ENCODE measurements at places on chromosomes 4 and X.
A peak's percentile ranks its signal among the peaks of the same experiment; 100 is the strongest.

- DNase-seq = no peak
Measured at GRCh38 chr4:81606166-81606565, 134.5 kb upstream of the RASGEF1B start.

- no peak for DNase-seq
Measured at GRCh38 chr4:118390121-118390520, 37.3 kb upstream of the PRSS12 start.

- no peak for DNase-seq
Measured at GRCh38 chrX:9493936-9494335, 29.1 kb downstream of the TBL1X start.

DNA sequence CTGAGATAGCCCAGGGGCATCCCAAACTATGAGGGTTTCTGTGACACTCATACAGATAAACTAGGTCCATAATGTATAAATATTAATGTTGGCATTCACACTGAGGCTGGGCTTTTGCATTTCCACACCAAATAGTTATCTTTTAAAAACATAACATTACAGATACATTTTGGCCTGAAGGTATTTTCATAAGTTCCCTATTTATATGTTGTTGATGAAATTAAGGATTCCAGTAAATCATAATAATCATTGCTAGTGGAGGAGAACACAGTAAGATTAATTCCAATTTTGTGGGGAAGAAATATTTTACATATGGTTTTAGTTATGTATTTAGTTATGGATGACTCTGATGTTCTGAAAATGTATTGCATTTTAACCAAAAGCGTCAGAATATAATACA is 479.6 kb downstream of the CCSER1 start:
- DNase-seq = peak; percentile 65

GRCh38 chr4:155887847-155888570 is 15.5 kb upstream of the TDO2 start:
- no peak for DNase-seq

DNA sequence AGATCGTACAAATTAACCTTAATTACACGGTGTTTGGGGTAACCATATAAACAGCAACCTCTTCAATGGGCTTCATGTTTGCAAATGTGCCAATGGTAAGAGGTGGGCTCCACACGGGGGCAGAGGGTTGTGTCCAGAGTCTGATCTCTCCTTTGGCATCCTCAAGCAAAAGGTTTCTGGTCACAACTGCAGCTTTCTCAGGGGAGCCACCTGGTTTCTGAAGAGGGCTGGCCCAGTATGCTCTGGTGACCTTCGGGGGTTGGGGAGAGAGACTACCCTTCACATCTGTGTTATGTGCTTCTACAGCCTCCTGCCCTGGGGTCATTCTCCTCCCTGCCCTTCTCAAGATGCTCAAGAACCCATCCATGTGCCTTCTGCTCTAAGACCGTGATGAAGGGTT is 259.6 kb downstream of the CRLF2 start:
- DNase-seq = no peak

- no peak for DNase-seq
Measured at GRCh38 chrX:40496728-40497127, 84.0 kb upstream of the ATP6AP2 start.

DNA sequence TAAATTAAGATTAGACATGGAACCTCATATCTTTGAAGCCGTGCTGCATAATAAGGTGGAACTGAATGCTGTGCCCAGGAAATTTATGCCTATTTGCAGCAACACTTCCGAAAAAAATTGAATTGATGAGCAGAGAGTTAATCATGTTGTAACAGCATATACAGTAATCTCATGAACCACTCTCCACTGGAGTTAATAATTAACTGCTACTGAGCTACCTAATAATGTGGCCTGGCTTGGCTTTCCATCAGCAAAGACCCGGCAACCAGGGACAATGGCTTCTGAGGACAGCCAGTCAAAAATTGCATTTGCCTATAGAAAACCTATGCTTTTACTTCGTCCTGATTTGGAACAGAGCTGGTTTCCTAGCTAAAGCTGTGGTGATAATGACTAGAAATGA is 63.8 kb upstream of the GATB start:
- DNase-seq = no peak

DNA sequence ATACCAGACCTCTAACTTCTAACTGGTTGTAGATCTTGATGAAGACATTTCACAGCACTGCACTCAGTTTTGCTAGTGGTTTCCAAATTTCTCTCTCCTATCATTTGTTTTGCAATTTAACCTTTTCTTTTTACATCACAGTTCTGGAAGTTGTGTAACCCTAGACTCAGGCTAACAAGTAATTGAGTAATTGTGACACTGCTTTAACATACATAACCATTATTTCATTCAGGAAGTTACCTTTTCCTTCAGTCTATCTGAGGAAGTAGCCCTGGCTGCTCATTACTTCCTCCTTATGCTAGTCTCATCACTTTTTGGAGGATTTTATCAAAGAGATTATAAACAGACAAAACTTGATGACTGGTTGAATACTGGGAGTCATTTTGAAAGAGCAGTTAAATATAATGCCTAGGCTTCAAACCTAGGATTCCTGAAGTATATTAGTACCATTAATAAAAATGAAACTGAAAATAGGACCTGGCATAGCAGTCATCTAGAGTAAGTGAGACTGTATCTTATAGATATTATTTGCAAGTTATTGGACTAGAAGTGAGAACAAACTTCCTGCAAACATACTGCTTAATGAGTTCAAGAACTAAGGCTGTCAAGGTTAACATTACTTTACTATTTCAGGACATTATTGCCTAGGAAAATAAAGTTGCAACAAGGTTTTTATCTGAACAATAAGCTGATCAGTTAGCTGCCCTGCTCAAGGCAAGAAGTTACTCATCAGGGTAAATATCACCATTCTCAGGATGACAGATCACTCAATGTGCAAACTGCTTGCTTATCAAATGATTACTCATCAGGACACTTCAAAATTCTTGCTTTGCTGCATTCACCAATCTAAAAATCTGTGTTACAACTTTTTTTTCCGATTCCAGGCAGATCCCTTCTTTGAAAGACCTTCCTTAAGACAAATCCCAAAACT is 25.6 kb upstream of the TEX13C start:
- no peak for DNase-seq

DNA sequence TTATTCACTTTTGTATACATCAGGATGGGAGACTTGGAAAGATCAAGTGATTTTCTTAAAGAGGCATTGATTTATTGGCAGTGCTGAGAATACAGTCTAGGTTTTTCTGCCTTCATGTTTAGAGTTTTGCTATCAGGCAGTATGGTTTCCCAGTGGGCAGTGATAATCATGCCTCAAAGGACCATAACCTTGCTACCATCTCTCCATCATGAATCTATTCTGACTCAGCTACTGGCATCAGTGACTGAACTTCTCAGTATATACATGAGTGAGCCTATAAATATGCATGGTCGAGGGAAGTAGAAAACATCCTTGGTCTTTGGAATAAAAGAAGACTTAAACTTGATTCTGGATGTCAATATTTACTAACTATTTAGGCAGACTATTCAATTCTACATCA is 562.0 kb upstream of the AADAT start:
- no peak for DNase-seq

DNA sequence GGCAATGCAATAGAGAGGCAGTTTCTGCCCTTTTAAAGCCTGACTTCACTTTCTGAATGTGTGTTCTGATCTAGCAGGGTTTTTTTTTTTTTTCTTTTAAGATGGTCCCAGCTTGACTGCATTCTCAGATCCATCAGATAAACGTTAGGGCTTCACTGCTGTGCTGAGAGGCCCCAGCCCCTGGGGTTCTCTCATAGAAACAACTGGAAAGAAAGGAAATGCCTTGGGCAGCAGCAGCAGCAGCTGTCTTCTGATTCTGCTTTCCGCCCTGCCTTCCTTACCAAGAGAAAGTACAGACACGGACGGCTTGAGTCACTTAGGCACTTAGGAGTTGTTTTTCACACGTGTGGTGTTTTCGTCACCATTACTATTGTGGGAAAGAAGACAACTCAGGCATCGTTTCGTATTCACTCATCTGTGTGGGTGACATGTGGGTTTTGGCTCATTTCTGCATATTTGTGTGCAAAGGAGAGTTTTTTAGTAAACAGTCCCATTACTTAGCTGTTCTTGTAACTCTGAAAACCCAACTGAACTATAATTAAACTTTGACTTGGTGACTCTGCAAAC is 172.0 kb downstream of the PTTG2 start:
- peak; percentile 81 for DNase-seq

DNA sequence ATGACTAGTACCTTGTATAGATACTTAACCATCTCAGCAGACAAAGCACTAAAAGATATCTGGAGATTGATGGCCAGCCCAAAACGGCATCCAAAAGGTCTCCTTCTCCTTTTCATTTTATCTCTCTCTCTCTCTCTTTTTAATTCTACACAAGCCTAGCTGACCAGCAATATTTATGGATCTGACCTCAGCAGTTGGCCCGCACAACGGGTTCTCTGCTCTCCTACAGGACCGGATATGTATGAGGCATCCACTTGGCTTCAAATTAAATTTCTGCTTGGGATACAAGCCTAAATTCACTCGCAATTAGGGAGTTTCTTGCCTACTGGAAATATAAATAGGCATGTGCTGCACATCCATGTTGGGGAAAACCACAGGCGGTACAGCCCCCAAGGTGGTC is 22.5 kb upstream of the CT55 start:
- DNase-seq = no peak

DNA sequence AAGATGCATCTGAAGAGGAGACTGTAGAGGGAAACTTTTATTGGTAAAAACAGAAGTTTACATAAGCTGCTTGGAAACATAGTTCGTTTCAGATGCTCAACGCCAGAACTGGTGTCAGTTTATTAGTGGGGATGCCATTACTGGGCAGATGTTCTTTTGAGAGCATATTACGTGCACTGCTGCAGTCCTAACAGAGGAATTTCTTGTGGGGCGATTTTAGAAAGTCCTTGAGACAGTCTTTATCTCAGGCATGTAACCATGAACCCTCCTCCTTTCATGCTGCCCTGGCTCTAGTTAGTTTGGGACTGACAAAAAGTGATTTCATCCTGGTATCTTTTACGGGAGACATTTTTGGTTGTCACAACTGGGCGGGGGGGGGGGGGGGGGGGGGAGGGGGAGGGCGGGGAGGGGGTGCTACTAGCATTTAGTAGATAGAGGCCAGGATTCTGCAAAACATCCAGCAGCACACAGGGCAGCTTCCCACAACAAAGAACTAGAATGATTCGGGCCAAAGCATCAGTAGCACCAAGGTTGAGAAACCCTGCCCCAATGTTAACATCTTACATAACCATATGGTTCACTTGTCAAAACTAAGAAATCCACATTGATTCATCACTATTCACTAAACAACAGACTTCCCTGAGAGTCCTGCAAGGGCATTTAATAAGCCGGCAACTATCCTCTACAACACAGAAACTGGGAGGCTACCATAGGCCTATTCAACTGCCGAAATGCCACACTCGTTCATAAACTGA is 118.6 kb upstream of the FTHL17 start:
- no peak for DNase-seq

DNA sequence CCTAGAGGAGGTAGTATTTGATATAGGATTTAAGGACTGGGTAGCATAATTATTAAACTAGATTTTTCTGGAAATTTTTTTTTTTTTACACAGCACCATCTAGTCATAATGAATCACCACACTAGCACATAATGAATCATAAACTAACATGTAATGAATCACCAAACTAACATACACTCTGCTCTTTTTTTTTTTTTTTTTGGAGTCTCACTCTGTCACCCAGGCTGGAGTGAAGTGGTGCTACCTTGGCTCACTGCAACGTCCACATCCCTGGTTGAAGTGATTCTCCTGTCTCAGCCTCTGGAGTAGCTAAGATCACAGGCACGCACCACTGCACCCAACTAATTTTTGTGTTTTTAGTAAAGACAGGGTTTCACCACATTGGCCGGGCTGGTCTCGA is 92.5 kb downstream of the FAM13A start:
- DNase-seq = no peak

DNA sequence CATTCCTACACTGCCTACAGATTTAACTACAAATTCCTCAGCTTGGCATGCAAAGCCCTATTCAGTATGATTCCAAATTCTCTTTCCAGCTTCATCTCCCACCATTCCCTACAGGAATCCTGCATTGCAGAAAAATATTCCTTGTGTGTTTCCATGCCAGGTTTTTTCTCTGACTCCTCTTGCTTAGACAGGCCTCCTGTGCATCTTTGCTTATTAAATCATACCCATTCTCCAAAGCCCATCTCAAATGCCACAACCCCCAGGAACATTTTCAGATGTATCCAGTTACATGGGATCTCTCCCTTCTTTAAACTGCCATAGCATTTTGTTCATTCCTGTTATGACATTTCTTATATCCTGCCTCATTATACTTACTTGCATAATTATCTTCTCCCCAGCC is 106.4 kb upstream of the GRIA3 start:
- DNase-seq = peak; percentile 28

DNA sequence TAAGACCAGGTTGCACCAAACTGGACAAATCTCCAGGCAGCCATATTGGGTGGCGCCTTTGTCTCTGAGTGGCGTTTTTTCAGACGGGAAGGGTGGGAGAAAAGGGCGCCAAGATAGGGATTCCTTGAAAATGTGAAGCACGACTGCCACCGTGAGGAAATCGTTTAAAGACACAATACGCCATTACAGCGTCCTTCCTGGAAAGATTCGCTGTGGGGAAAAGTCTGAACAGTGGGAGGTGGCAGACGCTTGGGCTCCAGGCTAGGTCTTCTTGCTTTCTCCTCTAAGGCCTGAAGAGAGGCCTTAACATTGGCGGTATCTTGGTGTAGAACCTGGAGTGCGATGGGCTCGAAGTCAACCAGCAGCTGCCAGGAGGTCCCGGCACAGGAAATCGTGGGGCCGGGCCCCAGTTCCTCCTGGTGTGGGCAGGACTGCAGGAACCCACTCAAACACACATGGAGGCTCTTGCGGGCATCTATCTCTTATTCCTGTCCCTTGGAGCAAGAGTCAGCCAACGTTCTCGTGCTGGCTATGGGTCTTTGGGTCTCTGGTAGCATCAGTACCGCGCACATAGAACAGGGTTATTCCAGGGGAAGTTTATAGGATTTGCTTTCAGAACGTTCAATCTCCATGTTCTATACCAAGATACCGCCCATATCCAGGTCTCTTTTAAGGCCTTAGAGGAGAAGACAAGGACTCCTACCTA is 208.8 kb downstream of the OR13H1 start:
- no peak for DNase-seq

DNA sequence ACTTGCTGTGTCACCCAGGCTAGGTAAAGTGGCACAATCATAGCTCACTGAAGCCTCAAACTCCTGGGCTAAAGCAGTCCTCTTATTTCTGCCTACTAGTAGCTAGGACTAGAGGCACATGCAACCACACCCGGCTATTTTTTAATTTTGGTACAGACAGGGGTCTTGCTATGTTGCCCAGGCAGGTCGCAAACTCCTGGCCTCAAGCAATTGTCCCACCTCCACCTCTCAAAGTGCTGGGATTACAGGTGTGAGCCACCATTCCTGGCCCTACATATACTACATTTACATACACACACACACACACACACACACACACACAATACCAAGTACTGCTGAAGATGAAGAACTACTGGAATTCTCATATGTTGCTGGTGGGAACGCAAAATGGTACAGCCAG is 26.9 kb downstream of the SMIM31 start:
- no peak for DNase-seq

- DNase-seq = no peak
Measured at GRCh38 chr4:86834901-86835300, 14.3 kb downstream of the SLC10A6 start.

- DNase-seq = no peak
Measured at GRCh38 chr4:22427675-22428074, 88.2 kb downstream of the ADGRA3 start.

- DNase-seq = no peak
Measured at GRCh38 chr4:138596896-138597295, 354.7 kb upstream of the SLC7A11 start.

Data from SK-N-MC (cell line).